ENCODE measurements at places on chromosomes 5 and 9. TPM values are rescaled to one million over a fixed set of nuclear protein-coding genes. Genes with fewer than 3 reads are reported as not detected.

The LECT2 gene
- total RNA-seq, result not detected

The KCNMB1 gene
- total RNA-seq, result 0.44 TPM

The GPRIN1 gene
- 15.6 TPM for total RNA-seq

The FOXE1 gene
- 4.7 TPM for total RNA-seq

The KCNT1 gene
- total RNA-seq, result not detected

The TMC1 gene
- total RNA-seq, result 0.06 TPM

The WNK2 gene
- total RNA-seq, result not detected

The ADAMTS13 gene
- total RNA-seq, result 0.24 TPM

The CMBL gene
- total RNA-seq, result 1.4 TPM

The S1PR3 gene
- 12.5 TPM for total RNA-seq

The LRRC70 gene
- total RNA-seq, result 0.71 TPM

All from SJSA1 (cell line).